ENCODE measurements at places on chromosomes 7 and 10.

GRCh38 chr7:112781110-112781509, 9.1 kb downstream of the TMEM168 start:
- DNase-seq: no peak

DNA sequence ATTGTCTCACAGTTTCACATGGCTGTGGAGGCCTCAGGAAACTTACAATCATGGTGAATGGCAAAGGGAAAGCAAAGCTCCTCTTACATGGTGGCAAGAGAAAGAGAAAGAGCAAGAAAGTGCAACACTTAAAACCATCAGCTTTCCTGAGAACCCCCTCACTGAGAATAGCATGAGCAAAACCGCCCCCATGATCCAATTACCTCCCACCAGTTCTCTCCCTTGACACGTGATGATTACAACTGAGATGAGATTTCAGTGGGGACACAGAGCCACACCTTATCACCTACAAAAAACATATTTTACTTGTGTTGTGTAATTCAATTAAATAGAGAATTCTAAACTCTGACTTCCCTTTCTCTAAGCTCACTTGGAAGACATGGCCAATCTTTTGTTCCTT, 80.2 kb downstream of the SEMA3C start:
- no peak for DNase-seq

- DNase-seq: peak; percentile 18
These were observed 685 bp downstream of the CASP2 start for GRCh38 chr7:143288836-143289235.

- DNase-seq: no peak
These were observed 85.1 kb upstream of the KMT2E start for GRCh38 chr7:104928721-104929400.

GRCh38 chr7:96067321-96067720, 254.6 kb downstream of the SLC25A13 start:
- DNase-seq: no peak

DNA sequence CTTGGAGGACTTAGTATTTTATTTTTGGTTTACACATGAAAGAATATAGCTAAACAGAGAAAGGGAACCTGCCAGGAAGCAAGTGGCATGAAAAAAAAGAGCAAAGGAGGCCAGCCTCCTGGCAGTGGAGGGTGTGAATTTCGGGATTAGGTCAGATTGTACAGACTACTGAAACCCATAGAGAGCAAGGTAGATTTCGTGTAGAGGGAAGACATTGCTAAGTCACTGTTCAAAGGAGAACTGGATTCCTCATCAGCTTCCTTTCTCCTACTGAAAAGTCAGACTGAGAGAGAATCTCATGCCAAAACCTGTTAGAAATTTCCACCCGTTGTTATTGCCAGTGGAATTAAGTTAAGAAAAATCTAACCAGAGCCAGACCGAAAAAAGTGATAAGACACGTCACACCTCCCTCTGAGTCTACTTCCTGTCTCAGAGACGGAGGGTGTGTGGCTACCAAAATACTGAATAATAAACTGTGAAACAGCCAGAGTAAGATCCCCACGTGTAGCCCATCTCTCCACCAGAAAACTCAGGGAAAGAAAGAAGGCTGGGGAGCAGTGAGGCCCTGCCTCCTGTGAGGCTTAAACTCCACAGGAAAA, 118.8 kb downstream of the SKIDA1 start:
- peak; percentile 62 for DNase-seq

GRCh38 chr7:116738378-116738777, 66.4 kb downstream of the MET start:
- DNase-seq: no peak

- DNase-seq: no peak
These were observed 656.5 kb downstream of the SDK1 start for GRCh38 chr7:3957472-3958108.

- DNase-seq: no peak
These were observed 7.6 kb upstream of the C10orf105 start for GRCh38 chr10:71727105-71727737.

DNA sequence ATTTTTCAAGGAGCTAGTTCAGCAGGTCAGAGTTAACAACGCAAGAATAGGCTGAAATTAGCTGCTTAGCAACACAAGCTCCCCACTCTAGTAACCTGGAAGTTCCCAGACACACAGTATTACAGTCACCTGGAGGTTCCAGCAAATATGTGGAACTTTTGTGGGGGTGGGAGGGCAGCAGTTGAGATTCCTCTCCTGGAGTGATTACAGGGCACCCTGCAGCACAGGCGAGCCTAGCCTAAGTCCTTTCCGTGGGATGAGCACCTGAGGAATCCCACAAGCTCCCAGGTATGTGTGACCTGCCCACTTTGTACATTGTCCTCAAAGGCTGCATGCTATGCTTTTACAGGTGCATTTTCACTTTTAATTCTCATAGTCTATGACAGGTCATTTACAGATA, 13.6 kb downstream of the TPK1 start:
- DNase-seq: no peak

Measured in IMR-90 (cell line).